Hematopoietic multipotent progenitor cell treated with erythropoietin and hydrocortisone succinate and interleukin-3 and kit ligand, for 15 days (in vitro differentiated cells): ENCODE measurements at places on chromosomes 6 and 20.

DNA sequence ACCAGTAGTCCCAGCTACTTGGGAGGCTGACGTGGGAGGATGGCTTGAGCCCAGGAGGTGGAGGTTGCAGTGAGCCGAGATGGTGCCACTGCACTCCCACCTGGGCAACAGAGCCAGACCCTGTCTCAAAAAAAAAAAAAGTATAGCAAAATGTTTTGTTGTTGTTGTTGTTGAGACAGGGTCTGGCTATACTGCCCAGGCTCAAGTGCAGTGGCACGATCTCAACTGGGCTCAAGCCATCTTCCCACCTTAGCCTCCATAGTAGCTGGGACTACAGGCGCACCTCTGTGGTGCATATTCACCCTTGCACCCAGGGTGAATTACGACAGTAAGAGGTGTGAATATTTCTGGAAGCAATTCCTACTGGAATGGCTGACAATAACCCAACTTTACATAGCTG lies 11.4 kb upstream of the UBR2 start:
- DNase-seq = no peak

GRCh38 chr6:111666847-111667246 lies 61.2 kb upstream of the TRAF3IP2 start:
- no peak for DNase-seq

DNA sequence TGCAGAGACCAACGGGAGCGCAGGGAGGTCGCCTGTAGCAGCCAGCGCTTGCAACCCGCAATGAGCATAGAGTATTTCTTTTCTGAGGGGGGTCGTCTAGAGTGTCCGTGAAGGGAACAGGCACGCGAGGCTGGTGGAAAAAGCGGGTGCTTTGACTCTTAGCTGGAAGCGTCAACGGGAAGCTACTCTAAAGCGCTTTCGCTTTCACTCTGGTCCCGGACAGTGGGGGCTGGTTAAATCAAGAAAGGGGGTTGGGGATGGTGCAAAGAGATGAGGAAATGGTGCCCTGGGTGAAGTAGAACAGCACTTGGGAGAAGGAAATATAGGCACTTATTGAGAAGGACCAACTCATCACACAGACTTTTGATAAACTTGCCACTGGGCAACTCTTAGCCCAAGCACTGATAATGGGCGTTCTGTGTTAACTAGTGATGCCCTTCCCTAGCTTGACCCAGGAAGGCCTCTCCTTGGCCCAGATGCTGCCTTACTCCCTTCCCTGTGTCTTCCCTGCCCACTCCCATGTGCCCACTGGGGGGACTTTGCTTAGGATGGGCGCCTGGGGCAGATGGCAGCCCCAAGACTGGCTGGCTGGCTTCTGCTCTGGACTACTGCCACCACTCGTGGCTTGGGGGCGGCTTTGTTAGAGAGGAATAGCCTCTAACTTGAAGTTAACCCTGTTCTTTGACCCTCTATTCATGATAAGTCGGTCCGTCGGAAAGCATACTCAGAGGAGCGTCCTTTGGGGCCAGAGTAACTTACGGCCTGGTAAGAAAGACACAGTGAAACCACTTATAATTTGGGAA lies 585 bp downstream of the PSMB9 start:
- DNase-seq = peak; percentile 29

- no peak for DNase-seq
Measured at GRCh38 chr6:166201878-166202277, 34.2 kb upstream of the TBXT start.
